Iris pigment epithelial cell (primary cell): ENCODE measurements at places on chromosomes 7 and 10.

- peak; percentile 5 for DNase-seq
Measured at GRCh38 chr10:71528371-71529206, 131.9 kb downstream of the CDH23 start.

- DNase-seq = no peak
Measured at GRCh38 chr7:16323313-16323712, 98.0 kb downstream of the CRPPA start.

- no peak for DNase-seq
Measured at GRCh38 chr10:21524131-21524525, 1.4 kb downstream of the SKIDA1 start.

DNA sequence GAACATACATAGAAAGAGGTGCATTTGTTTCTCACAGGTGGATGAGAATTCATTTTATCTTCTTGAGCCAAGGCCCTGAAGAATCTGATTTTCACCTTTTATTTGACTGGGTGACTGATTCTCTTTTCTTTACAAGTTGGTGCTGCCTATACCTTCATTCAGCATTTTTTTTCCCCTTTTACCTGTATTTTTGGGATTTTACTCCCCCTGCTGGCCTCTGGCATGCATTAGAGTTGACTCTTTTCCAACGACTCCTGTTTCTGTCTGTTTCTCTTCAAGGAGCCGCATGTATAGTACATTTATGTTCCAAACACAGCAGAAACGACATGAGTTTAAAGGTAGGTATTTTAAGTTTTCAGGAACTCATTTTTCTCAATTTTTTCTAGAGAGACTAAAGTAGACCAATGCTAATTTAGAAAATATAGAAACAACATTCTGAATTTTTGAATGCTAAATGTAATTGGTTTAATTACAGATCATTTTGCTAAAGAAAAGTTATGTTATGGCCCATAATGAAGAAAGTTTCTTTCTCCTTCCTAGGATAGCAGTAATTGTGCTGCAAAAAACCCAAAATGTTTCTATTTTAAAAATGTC lies 149.8 kb upstream of the HDAC9 start:
- peak; percentile 38 for DNase-seq

- DNase-seq = peak; percentile 76
Measured at GRCh38 chr7:151327659-151328058, 14.0 kb upstream of the NUB1 start.

- no peak for DNase-seq
Measured at GRCh38 chr10:126638542-126638941, 32.0 kb downstream of the C10orf90 start.

DNA sequence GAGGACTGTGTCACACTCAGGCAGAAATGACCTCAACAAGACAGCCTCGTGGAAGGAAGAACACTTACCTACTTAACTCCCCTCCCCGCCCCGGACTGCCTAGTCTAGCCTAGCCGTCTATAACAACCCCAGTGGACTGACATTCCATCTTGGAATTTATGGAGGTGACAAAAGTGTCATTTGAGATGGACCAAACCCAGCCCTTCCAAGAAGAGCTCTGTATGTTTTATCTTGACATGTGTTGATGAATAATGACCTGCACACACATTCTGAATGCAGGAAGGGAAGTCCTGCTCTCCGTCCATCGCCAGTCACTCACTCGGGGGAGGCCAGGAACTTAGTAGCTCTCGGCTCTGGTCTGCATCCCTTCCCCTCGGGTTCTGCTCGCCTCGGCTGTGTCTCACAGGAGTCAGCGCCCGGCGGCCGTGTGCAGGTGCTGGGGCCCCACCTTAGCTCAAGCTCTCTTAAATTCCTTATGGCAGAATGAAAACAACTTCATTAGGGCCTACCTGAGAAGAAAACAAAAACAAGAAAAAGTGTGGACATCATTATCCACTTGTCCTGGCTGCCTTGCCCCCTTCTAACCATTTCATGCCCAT lies 140.9 kb upstream of the NPS start:
- no peak for DNase-seq

DNA sequence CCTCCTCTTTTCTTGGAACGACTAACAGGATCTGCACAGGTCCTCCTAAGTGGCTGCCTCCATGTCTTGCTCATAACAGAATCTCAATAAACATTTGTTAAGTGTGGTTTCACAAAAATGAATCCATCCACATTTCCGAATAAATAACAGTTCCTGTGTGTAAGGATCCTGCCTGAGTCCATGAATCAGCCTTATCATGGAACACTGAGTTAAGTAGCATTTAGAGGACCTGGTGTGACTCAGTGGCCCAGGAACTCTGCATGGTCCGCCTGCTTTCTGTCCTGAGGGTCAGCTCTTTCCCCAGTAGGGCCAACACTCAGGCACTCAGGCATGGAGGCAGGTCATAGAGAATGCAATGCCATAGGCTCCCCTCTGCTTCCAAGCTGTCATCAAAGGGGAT lies 15.8 kb upstream of the C10orf90 start:
- peak; percentile 24 for DNase-seq

GRCh38 chr10:13684252-13684791 lies 97.6 kb downstream of the PRPF18 start:
- peak; percentile 82 for DNase-seq

- no peak for DNase-seq
Measured at GRCh38 chr10:63421591-63421990, 44.2 kb downstream of the JMJD1C start.
